ENCODE measurements at places on chromosomes 16 and 17.
A peak's percentile ranks its signal among the peaks of the same experiment; 100 is the strongest.

- DNase-seq: no peak
Measured at GRCh38 chr16:3580686-3581085, 3.5 kb upstream of the NLRC3 start.

GRCh38 chr17:62673614-62674362 is 46.3 kb downstream of the MRC2 start:
- no peak for DNase-seq

- DNase-seq: peak; percentile 5
Measured at GRCh38 chr17:32007463-32008298, 498 bp downstream of the LRRC37B start.

DNA sequence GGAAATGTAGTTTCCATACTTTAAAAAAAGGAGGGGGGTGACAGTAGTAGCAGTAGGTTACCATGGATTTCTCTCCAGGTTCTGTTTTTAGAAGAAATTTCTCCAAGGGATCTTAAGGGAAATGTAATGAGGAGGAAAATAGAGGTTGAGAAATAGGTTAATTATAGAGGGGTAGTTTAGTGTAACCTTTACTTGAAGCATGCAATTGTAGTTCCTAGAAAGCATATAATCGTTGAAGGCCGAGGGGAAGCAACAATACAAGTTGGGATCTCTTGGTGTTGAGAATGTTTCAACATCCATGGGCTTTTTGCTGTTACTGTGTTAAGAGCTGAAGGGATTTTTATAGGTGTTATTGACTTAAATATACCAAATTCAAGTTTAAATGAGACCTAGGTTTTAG is 25.1 kb downstream of the TNRC6A start:
- no peak for DNase-seq

- no peak for DNase-seq
Measured at GRCh38 chr16:23564575-23565363, 7.2 kb downstream of the UBFD1 start.

DNA sequence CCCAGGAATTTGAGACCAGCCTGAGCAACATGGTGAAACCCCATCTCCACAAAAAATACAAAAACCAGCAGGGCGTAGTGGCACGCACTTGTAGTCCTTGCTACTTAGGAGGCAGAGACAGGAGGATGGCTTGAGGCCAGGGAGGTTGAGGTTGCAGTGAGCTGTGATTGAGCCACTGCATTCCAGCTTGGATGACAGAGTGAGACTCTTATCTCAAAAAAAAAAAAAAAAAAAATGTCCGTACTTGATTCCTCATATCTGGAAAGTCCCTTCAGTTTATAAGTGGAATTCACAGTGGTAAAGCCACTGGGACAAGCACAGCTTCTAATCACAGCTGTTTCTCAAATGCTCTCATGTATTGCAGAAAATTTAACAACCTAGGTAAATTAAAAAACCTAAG is 78.6 kb upstream of the CREBBP start:
- DNase-seq: no peak

GRCh38 chr17:6455321-6455705 is 11.1 kb downstream of the PIMREG start:
- peak; percentile 9 for DNase-seq

GRCh38 chr17:28812748-28813377 is 29.7 kb downstream of the FAM222B start:
- no peak for DNase-seq

GRCh38 chr16:9365370-9365728 is 273.9 kb downstream of the HAPSTR1 start:
- DNase-seq: no peak

GRCh38 chr16:9568261-9568660 is 476.8 kb downstream of the HAPSTR1 start:
- DNase-seq: no peak

DNA sequence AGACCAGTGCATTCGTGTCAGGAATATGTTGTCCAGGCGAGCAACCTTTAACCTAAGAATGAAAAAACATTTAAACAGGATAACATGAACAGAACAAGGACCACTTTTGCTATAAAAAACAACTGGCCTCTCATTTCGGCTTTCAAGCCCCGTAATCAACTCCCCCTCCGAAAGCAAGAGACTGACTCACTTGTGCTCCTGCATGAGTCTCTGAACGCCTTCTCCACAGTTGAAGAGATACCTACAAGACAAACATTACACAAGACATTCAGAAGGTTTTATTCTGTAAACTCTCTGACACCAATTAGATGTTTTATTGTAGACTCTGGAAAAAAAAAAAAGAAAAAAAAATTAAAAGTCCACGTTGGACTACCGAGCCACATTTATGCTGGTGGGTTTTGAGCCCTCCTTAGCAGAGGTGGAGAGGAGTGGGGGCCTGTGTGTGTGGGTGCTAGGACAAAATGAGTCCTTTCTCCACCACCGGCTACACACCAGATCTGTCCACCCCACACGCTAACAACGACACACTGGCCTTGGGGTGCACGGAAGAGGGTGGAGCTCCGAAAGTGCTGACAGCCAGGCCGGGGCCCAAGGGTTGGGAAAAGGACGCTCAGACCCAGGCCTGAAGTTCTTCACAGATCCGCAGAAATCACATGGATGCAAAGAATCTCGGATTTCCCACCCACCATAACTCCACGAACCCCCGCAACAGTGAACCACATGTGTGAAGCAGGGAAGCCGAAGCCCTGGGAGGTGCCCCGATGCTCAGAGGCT is 759 bp downstream of the ELAC2 start:
- no peak for DNase-seq

- DNase-seq: no peak
Measured at GRCh38 chr17:4665027-4665426, 23.5 kb upstream of the ALOX15 start.

- no peak for DNase-seq
Measured at GRCh38 chr16:67525176-67525860, 3.3 kb upstream of the RIPOR1 start.

- DNase-seq: no peak
Measured at GRCh38 chr17:69593716-69594115, 179.2 kb downstream of the MAP2K6 start.

GRCh38 chr17:31096106-31096436 is 1.3 kb downstream of the NF1 start:
- no peak for DNase-seq

DNA sequence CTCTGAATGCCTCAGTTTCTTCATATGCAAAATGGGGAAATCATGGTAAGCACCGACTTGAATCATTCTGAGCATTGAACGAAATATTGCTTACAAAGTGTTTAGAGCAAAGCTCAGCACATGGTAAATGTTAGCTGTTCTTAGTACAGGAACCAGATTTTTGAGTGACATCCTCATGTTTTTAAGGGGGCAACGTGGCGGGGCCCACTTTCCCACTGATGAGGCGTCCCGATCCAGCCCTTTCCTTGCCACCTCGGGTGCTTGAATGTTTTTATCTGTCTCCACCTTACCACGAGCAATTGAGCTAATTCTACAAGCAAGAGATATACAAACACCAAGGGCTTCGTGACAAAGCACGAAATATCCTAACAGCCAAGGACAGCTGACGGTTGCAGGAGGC is 49.9 kb downstream of the ELAC2 start:
- DNase-seq: no peak

GRCh38 chr16:78620291-78620690 is 520.8 kb downstream of the WWOX start:
- DNase-seq: no peak

- no peak for DNase-seq
Measured at GRCh38 chr16:54412777-54413455, 126.3 kb upstream of the IRX3 start.

GRCh38 chr17:49214676-49215360 is 4.3 kb downstream of the ABI3 start:
- no peak for DNase-seq

GRCh38 chr16:77807-78443 is at the start of gene MPG:
MPG (plus strand) TSS chr16:78225; CDS start chr16:78310, 85 bp downstream.
- peak; percentile 69 for DNase-seq

All from activated gamma-delta T cell treated with anti-CD3 and anti-CD28 coated beads, Interleukin-2, amount 50 U/mL, for 16 hours (primary cell).